Lung (tissue), 17 donors: ENCODE measurements at places on chromosomes 1 and 21.

- DNase-seq = no peak
These were observed 2.1 kb downstream of the CAPZB start for GRCh38 chr1:19483261-19483660.

DNA sequence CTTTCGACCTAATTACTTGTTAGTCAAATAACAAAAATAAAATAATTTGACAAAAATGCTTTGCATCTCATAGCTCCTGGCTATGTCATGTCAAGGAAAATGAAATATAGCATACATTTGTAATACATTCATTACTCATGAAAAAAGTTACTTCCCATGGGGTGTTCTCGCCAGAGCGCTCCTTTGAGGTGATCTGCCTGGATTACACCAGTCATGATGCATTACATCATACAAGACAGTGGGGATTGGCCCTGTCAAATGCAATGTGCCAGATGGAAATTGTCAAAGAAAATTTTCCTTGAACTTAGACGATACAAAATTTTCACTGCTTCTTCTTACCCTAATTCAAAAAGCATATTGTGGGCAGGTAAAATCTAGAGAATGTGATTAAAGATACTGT, 215.6 kb upstream of the B3GALT2 start:
- no peak for DNase-seq

- no peak for DNase-seq
These were observed 11.5 kb upstream of the HSD17B7 start for GRCh38 chr1:162779043-162779442.

- DNase-seq = no peak
These were observed 441.6 kb downstream of the PLPP3 start for GRCh38 chr1:56137521-56138505.

DNA sequence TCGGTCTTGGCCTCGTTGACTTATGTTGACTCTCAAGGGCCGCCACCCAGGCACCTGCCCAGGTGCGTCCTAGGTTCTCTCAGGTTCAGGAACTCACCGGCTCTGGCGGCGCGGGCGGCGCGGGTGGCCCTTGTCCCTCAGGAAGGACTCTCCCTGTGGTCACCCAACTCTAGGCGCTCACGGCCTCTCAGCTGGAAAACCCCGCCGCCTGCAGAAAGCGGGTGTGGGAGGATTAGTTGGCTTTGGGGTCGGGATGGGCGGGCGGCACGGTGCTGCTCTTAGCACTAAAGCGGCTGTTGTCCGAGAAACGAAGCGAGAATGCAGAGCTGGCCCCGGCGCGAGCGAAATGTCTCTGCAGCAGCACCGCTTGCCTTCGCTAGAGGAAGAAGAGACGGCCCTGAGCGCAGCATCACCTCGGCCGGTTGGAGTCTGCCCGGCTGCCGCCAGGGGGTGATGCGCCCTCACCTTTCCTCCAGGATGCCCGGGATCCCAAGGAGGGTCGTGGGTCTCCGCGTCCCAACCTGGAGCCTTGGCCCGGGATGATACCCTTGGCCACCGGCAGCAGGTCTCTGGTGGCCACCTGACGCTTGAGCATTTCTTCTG, 8.1 kb upstream of the TADA1 start:
- peak; percentile 48 for DNase-seq

DNA sequence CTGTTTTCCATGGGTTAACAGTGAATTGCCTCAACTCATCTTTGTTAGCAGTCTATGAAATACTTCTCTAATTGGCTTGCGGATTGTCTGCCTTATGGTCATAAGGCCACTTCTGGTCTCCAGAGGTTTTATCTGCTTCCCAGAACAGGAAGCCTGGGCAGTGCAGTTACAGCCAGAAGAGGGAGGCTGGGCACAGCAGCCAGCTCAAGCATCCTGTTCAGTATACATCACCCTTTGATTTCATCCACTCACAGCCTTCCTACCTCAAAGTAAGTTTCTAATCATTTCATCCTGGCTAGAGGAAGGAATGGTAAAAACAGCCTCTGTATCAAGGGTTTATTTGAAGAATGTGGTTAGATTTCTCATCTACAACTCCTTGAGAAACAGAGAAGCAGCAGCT, 311.5 kb upstream of the DEPDC1 start:
- peak; percentile 43 for DNase-seq

- DNase-seq = no peak
These were observed 11.9 kb downstream of the F5 start for GRCh38 chr1:169574336-169574735.

DNA sequence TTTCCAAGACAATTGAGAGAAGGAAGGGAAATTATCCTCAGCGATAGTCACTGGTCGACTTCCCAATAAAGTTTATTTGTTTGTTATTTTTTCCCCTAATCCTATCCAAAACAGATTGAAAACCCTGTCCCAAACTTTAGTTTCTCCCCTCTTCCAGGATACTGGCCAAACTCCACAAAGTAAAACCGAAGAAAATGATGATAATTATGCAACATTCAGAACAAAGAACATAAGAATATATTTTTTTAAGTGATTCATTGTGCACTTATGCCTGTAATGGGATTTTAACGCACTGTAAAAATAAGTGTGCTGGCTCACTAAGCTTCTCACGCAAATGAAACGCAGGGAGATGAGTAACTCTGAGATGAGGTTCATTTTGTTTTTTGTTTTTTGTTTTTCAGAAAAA, 6.0 kb downstream of the GLIS1 start:
- no peak for DNase-seq

DNA sequence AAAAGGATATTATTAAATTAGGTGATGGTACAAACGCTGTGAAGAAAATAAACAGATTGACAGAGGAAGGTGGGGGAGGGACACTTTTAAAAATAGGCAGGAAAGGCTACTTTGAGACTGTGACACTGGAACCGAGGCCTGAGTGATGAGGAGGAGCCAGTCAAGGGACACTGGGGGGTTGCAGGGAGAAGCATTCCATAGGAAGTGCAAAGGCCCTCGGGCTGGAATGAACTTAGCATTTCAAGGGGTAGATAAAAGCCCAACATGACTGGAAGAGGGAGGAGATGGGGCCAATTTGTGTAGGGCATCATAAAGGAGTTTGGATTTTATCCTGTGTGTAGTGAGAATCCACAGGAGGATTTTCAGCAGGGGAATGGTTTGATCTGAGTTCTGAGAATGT, 15.9 kb downstream of the C1orf94 start:
- no peak for DNase-seq
